ENCODE measurements at places on chromosomes 7 and 10.

GRCh38 chr10:32713560-32713959 is 244.5 kb downstream of the ITGB1 start:
- no peak overlapping the region for H3K4me3 ChIP-seq
- no peaks in the 10 kb centered on the region for H3K27me3 ChIP-seq
- H3K4me1 ChIP-seq, result no peaks in the 10 kb centered on the region
- peaks cover 11% of the 10 kb centered on the region for H3K36me3 ChIP-seq
- no peak for DNase-seq

DNA sequence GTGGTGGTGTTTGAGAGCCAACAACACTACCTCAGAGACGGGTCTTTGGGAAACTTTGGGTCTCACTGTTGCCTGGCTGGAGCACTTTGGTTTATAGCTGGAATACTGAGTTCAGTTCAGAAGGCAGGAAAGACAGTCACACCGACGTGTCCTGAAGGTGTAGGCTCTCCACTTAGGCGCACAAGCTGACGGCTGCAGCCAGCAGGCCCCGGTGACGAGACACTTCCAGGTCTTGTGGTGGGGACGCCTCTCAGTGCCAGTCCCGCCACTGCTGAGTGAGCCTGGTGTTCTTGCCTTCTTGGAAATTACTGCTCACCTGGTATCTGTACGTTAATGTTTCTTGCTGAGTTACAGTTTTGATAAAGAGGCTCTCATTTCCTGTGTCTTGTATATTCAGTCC is 74.0 kb downstream of the WDR37 start:
- no peak overlapping the region for H3K27ac ChIP-seq
- H3K4me1 ChIP-seq, result peaks cover 8% of the 10 kb centered on the region
- DNase-seq, result no peak
- peaks cover 4% of the 10 kb centered on the region for H3K36me3 ChIP-seq
- no peaks in the 10 kb centered on the region for H3K27me3 ChIP-seq

GRCh38 chr7:121752706-121753105 is 120.3 kb upstream of the PTPRZ1 start:
- no peak for DNase-seq
- H3K4me1 ChIP-seq, result no peaks in the 10 kb centered on the region
- H3K4me3 ChIP-seq, result no peak overlapping the region
- no peaks in the 10 kb centered on the region for H3K36me3 ChIP-seq
- peaks cover 5% of the 10 kb centered on the region for H3K27me3 ChIP-seq
- H3K27ac ChIP-seq, result no peak overlapping the region

DNA sequence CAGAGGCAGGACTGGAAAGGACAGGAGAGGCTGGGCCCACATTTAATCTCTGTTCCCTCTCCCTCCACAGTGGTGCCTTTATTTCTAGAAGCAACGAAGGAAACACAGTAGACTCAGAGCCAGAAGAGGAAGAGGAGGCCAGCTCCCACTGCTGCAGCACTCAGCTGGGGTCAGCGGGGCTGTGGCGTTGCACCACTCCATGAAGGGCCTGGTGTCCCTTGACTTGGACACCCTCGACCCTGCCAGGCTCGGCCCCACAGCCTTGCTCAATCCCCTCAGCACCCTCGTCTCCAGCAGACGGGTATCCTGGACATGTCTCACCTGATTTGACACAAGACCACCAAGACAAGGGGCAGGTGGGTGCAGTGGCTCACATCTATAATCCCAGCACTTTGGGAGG is 38.8 kb downstream of the PRKAG2 start:
- DNase-seq, result no peak
- H3K36me3 ChIP-seq, result no peaks in the 10 kb centered on the region
- H3K4me1 ChIP-seq, result peaks cover 24% of the 10 kb centered on the region
- no peak overlapping the region for H3K27ac ChIP-seq
- H3K4me3 ChIP-seq, result peak overlapping the region; percentile 49
- H3K27me3 ChIP-seq, result no peaks in the 10 kb centered on the region

GRCh38 chr7:79341902-79342301 is 111.6 kb downstream of the MAGI2 start:
- no peak overlapping the region for H3K27ac ChIP-seq
- no peaks in the 10 kb centered on the region for H3K36me3 ChIP-seq
- H3K27me3 ChIP-seq, result no peaks in the 10 kb centered on the region

DNA sequence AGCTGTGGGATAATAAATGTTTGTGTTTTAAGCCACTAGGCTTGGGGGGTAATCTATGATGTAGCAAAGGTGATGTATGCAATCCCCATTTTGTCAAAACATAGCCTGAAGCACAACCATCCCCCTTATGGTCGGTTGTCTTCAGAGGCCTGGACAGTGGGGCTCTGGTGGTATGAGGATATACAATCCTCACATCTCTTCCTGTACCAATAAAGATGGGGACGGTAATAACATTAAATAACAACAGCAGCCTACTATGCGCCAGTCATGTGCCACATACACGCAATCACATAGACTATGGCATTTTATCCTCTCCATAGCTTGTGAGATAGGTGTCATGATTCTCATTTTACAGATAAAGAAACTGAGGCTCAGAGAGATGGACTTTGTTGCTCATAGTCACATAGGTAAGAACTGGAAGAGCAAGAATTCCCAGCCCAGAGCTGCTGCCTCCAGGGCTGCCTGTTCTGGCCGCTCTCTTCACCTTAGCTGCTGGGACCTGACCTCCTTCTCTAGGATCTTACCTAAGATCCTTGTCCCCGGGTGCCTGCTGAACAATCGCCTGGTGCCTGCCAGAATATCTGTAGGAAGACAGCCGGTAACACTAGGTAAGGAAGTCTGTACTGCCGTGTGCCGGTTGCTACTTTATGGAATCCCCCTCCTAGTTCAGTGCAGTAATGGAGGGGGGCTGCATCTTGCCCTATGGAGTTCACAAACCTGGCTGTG is 108.6 kb downstream of the ARHGAP22 start:
- H3K4me3 ChIP-seq, result no peak overlapping the region
- H3K36me3 ChIP-seq, result no peaks in the 10 kb centered on the region
- DNase-seq, result no peak
- H3K27ac ChIP-seq, result no peak overlapping the region
- H3K4me1 ChIP-seq, result peaks cover 21% of the 10 kb centered on the region
- peaks cover 13% of the 10 kb centered on the region for H3K27me3 ChIP-seq

DNA sequence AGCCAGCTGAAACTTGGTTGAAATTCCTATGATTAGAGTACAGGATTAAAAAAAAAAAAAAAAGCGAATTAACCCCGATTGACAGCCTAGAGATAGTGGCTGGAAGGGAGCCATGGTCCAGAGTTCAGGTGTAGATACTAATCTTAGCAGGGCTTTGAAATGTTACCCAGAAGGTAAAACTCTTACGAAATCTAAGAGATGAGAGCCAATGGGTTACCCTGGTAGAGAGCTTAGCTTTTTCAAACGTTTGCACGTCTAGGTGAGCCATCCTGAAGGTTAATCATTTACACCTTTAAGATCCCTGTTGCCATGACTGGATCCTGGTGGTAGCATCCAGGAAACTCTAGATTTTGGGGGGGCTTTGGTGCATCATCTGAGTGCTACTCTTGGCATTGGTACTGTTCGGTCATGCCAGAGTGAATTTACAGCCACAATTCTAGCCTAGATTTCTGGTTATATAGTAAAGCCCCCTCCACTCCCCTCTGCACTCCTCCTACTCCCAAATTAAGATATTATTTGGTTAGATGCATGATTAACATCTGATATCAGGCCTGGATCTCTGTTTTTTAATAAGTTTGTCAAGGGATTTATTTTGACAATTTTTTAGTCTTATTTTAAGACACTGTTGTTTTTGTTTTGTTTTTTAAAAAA is 1.2 kb downstream of the AGFG2 start:
- H3K4me3 ChIP-seq, result peak overlapping the region; percentile 83
- H3K36me3 ChIP-seq, result peaks cover 6% of the 10 kb centered on the region
- H3K27me3 ChIP-seq, result no peaks in the 10 kb centered on the region

DNA sequence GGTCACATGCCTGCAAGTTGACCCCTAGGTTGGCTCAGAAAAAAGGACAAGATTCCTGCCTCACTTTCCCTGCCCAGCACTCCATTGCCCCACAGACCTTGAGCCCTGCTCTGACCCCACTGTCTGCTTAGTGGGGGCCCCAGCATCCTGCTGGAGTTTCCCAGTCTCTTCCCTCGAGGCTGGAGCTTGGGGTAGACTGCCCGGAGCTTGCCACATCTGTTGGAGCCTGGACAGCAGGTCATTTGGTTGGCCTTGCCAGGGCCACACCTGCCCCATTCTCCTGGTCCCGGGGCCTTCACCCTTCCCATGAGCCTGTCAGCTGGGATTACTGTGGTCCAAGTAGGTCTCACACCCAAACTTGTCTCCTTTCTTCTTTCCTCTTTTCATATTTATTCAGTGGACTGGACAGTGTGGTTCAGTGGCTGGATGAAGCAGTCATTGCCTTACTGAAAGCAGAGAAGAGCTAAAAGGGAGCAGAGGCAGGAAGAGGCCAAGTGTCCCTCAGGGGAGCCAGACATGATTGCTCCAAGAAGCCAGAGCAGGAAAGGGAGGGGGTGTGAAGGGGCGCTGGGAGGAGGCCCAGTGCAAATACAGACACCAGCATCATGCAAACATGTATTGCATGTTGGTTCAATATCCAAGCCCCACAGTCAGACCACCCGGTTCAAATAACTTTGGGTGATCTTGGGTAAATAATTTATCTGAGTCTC is 56.2 kb upstream of the CACUL1 start:
- no peaks in the 10 kb centered on the region for H3K4me1 ChIP-seq
- no peak overlapping the region for H3K27ac ChIP-seq
- no peak overlapping the region for H3K4me3 ChIP-seq

DNA sequence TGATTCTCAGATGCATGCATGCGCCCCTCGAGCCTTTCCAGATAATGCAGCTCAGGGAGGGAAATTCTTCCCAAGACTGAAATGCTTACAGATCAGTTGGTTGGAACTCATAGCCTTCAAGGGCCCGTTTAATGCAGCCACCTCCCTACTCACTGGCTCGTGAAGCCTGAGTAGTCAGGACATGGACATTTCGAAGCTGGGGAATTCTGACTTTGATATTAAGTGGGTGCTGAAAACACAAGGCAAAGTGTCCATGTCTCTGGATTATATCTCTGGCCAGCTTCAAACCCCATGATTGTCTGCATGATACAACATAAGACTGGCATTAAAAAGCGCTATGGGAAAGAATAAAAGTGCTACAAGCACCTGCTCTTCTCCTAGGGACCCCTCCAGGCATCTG is 207.5 kb downstream of the HERPUD2 start:
- no peaks in the 10 kb centered on the region for H3K4me1 ChIP-seq
- H3K27ac ChIP-seq, result no peak overlapping the region
- no peak overlapping the region for H3K4me3 ChIP-seq
- H3K27me3 ChIP-seq, result peaks cover 19% of the 10 kb centered on the region
- no peak for DNase-seq
- H3K36me3 ChIP-seq, result no peaks in the 10 kb centered on the region

DNA sequence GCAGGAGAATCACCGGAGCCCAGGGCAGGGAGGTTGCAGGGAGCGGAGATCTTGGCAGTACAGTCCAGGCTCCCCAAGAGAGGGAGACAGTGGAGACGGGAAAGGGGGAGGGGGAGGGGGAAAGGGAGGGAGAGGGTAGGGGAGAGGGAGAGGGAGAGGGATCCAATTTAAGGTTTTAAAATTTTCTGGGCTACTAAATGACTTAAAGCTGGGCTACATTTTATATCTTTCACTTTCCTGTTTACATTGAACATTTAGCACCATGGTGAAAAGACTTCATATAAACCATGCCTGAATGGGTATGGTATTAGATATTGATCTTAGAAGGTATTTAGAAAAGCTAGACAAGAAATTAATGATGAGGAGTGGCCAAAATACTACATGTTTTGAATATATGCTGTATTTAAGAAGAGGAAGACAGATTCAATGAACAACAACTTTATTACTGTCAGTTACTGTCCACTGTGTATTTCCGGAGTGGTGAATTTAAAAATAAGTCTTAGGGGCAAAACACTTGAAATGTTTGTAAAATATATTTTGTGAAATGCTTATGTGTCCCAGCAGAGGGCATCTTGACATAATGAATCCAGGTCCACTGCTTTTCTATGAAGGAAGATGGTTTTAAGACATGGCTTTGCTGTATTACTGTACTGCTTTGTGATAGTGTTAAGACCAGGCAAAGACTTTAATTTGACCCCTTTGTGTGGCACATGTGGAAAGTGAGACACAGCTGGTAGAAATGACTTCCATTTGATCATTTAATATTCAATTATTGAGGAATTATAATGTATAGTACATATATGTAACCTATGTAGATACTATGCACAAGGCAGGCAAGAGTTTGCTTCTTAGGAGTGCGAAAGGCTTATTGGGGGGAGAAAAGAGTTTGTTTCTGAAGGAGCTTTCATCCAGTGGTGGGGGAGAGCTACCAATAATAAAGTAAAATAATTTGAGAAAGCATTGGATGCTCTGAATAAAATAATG is 52.8 kb downstream of the NRF1 start:
- H3K27ac ChIP-seq, result peak overlapping the region; percentile 74
- H3K27me3 ChIP-seq, result no peaks in the 10 kb centered on the region
- H3K36me3 ChIP-seq, result peaks cover 31% of the 10 kb centered on the region

- DNase-seq, result no peak
- H3K27me3 ChIP-seq, result no peaks in the 10 kb centered on the region
- no peak overlapping the region for H3K27ac ChIP-seq
- H3K4me1 ChIP-seq, result peaks cover 24% of the 10 kb centered on the region
Measured at GRCh38 chr7:136061433-136061832, 84.3 kb upstream of the MTPN start.

DNA sequence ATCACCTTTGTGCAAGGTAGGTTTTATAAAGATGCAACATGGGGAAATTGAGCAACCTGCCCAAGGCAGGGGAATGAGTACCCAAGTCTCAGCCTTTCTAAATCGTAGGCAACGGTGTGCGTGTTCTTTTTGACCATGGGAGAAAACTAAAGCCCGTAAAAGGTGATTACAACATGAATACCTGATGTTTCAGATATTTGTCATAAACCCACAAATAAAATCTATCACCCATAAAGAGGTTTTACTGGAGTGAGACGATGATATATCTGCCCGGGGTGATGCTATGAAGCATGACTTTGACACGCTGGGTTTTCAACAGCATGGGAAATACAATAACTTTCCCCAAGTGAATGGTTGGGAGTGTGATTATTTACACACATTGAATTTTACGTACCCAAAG is 406.3 kb upstream of the KLF6 start:
- no peak overlapping the region for H3K27ac ChIP-seq
- peaks cover 4% of the 10 kb centered on the region for H3K4me1 ChIP-seq
- no peak overlapping the region for H3K4me3 ChIP-seq

DNA sequence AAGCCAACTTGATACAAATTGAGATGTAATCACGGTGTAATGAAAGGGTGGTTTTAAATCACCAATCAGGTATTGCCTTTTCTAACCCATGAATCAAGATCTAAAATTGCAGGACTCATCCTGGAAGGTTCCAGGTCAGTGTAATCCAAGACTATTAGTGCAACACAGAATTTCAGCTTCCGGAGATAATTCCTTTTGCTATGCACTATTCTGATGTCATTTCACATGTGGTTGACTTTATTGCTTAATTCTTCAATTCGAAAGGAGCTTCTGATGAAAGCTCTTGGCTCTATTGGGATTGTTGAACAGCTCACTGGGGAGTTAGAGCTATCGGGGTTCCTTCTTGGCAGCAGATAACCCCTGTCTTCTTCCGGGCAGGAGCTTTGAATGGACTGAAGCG is 147.4 kb upstream of the INSYN2A start:
- H3K36me3 ChIP-seq, result no peaks in the 10 kb centered on the region
- no peak overlapping the region for H3K27ac ChIP-seq
- no peaks in the 10 kb centered on the region for H3K4me1 ChIP-seq

Data from activated T-cell treated with anti-CD3 and anti-CD28 coated beads, Interleukin-2, amount 50 U/mL, for 72 hours (primary cell).